Activated T-cell treated with anti-CD3 and anti-CD28 coated beads, Interleukin-2, amount 50 U/mL, for 4 hours (primary cell): ENCODE measurements at places on chromosomes 6 and 20. TPM values are rescaled to one million over a fixed set of nuclear protein-coding genes. Genes with fewer than 3 reads are reported as not detected.

The SSTR4 gene
- total RNA-seq = not detected

DNA sequence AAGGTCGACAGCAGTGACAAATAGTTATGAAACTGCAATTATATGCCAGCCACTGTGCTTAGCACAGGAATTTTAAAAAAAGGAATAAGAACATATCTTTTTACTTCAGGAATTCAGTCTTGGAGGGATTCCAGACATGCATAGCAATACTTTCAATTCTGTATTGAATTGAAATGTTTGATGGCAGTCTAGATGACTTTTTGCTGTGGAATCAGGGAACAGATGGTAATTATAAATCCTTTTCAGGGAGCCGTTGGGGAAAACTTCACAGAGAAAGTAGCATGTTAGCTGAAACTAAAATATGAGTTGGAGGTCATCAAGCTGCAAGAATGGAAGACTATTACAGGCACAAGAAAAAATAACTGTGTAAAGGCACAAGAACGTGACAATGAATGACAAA is 74.8 kb downstream of the IMPG1 start:
- DNase-seq = no peak

The EPB41L1 gene
- total RNA-seq = 0.50 TPM

- no peak for DNase-seq
Observed at GRCh38 chr20:2697768-2698167, 5.2 kb downstream of the EBF4 start.

GRCh38 chr6:25138934-25139415 is 140.2 kb upstream of the CARMIL1 start:
- DNase-seq = no peak

The BCKDHB gene
- 9.3 TPM for total RNA-seq

DNA sequence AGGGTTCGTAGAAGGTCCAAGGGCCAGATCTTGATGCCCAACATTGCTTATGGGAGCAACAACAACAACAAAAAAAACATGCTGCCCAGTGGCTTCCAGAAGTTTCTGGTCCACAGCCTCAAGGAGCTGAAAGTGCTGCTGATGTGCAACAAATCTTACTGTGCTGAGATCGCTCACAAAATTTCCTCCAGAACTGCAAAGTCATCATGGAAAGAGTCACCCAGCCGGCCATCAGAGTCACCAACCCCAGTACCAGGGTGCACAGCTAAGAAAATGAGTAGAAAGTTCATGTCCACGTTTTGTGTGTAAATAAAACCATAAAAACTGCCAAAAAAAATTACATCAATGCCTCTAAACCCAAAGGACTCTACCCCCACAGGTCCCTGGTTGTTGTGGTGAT is 3.8 kb downstream of the HLA-DPB1 start:
- no peak for DNase-seq

The CLPSL2 gene
- not detected for total RNA-seq

- no peak for DNase-seq
Observed at GRCh38 chr20:63136296-63136695, 79.6 kb downstream of the YTHDF1 start.

The TRIM15 gene
- total RNA-seq = 0.15 TPM

DNA sequence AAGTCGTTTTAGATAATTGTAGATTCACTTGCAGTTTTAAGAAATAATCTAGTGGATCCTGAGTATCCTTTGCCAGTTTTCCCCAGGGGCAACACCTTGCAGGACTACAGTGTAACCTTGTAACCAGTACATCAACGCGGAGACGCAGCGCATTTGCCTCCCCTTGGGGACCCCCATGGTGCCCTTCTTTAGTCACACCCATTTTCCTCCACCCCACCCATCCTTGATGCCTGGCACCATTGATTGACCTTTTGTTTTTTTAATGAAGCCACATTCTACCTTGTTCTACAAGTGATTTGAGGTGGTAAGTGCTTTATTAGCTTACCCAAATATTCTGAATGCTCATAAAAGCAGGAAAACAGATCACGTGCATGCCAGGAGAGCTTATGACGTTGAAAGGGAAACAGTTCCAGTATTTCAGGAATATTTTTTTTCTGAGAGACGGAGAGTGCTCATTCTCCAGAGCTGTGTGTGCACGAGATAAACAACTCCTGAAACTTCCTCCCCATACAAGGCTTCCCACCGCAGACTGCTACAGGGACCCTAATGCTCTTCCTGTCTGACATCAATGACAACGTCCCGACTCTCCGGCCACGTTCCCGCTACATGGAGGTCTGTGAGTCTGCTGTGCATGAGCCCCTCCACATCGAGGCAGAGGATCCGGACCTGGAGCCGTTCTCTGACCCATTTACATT is 35.7 kb downstream of the CDH26 start:
- DNase-seq = no peak

The MLN gene
- total RNA-seq = not detected

The TFAP2A gene
- not detected for total RNA-seq

DNA sequence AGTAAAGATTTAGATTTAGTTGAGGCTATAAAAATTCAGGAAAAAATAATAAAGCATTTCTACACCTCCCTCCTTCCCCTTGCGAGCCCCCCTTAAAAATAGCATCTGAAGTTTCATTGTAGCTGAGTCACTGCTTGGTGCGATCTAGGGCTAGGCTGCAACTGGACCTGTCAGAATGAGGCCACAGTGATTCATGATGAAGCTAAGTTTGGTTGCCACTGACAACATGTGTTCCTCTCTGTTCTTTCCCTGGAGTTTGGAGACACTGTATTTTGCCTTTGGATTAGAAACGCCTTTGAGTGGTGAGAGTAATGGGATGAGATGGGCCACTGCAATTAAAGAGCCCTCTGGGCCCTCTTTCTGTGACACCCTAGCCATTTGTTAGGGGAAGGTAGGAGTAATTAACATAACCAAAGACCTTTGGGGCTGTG is 334.1 kb downstream of the NRN1 start:
- no peak for DNase-seq

GRCh38 chr20:10522328-10522727 is 87.2 kb downstream of the SLX4IP start:
- DNase-seq = no peak

GRCh38 chr6:75372884-75373283 is 88.3 kb upstream of the TMEM30A start:
- no peak for DNase-seq

The STK38 gene
- total RNA-seq = 16.6 TPM

DNA sequence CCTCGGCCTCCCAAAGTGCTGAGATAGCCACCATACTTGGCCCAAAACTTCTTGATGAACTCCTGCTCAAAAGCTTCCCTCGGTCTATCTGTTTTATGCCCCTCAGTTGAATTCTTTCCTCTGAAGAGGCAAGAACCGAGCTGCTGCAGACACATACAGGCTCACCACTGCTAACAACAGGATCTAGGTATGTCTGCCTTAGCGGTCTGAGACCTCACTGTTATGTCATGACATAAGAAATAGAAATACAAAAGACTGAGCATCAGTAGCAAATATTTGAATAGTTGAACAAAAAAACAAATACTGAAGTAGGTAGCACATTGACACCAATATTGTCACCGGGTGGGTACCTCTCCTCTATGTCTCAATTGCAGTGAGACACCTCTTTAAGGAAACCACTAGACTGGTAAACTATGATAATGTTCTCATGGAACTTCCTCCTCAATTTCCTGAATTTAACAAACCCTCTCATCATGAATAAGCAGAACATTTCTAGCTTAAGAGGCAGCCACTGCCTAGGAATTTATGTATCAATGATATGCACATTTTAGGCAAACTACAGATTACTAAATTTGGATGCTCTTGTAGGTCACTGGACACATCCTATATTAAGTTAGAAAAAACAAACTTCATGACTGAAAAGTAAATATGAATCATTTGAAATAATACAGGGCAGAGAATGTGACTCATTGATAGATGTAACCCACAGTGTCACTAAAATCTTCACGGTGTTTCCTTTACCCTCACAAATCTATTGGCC is 9.4 kb upstream of the STXBP5 start:
- DNase-seq = no peak

GRCh38 chr6:119446609-119447008 is 97.0 kb upstream of the MAN1A1 start:
- no peak for DNase-seq

GRCh38 chr6:111784433-111784832 is 88.8 kb downstream of the FYN start:
- DNase-seq = no peak

DNA sequence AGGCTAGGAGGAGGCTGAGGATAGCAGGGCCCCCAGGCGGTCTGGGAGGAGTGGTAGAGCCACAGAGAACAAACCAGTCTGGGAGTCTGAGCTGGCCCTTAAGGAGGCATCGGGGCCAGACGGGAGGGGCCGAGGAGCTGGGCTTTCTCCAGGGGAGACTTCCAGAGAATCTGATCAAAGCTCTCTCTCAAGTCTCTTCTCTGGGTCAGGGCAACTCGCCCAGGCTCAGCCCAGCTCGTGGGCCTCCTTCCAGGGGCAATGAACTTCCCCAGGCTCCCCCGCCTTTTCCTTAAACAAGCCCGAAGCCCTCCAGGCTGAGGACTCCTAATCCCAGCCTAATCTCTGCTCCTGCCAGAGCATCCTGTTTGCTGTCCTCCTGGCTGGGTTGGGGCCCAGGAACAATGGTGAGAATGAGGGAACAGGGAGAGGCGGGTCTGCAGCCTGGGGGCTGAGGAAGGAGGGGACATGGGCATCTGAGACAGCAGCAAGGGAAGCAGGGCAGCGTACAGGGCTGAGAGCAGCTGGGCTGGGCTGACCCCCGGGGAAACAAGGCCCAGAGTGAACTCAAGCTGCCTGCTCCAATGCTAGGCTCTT is 173.6 kb downstream of the ANKRD60 start:
- no peak for DNase-seq

- no peak for DNase-seq
Observed at GRCh38 chr6:97207383-97207782, 75.6 kb downstream of the MMS22L start.

The HLA-DRA gene
- total RNA-seq = 18.4 TPM

DNA sequence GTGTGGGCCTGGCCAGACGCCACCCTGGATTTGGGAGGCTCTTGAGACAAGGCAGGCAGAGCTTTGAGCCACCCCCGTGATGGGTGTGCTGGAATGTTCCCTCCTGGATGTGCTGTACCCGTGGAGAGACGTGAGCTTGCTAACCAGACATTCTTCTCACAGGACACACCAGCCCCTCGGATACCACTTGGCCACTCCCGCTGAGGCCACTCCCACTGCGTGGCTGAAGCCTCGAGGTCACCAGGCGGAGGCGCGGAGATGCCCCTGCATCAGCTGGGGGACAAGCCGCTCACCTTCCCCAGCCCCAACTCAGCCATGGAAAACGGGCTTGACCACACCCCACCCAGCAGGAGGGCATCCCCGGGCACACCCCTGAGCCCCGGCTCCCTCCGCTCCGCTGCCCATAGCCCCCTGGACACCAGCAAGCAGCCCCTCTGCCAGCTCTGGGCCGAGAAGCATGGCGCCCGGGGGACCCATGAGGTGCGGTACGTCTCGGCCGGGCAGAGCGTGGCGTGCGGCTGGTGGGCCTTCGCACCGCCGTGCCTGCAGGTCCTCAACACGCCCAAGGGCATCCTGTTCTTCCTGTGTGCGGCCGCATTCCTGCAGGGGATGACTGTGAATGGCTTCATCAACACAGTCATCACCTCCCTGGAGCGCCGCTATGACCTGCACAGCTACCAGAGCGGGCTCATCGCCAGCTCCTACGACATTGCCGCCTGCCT is 14.1 kb downstream of the SLCO4A1 start:
- DNase-seq = no peak

The KCNG1 gene
- 7.0 TPM for total RNA-seq

The TMEM217 gene
- total RNA-seq = 2.8 TPM

- peak; percentile 72 for DNase-seq
Observed at GRCh38 chr6:16322666-16323312, 84.4 kb downstream of the GMPR start.

The C20orf141 gene
- not detected for total RNA-seq

The FANCE gene
- total RNA-seq = 24.8 TPM

DNA sequence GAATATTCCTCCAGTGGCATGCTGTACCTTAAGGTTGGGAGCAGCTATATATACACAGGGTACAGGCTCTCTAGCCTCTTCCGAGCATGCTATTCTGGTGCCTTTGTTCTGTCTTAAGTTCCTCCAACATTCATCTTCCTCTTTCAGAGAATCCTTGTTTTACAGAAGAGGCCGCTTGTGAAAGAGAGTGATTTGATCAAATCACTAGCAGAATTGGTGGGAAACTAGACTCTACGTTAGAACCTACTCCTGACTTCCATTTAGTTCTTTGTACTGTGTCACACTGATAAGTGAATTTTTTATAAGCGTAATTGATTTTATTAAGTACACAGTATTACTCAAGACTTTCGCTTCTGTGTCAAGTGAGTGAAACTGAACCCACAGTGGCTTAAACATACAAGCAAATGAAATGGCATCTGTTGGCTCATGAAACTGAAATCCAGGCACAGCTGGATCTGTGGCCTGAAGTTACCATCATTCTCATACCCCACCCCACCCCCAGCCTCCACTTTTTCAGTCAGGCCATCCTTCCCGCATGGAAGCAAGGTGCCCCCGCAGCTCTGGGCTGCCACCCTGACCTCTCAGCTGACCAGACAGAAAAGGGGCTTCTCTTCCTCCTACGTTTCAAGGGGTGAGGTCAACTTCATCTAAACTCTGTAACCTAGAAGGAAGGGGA is 102.3 kb downstream of the RPP40 start:
- DNase-seq = no peak

DNA sequence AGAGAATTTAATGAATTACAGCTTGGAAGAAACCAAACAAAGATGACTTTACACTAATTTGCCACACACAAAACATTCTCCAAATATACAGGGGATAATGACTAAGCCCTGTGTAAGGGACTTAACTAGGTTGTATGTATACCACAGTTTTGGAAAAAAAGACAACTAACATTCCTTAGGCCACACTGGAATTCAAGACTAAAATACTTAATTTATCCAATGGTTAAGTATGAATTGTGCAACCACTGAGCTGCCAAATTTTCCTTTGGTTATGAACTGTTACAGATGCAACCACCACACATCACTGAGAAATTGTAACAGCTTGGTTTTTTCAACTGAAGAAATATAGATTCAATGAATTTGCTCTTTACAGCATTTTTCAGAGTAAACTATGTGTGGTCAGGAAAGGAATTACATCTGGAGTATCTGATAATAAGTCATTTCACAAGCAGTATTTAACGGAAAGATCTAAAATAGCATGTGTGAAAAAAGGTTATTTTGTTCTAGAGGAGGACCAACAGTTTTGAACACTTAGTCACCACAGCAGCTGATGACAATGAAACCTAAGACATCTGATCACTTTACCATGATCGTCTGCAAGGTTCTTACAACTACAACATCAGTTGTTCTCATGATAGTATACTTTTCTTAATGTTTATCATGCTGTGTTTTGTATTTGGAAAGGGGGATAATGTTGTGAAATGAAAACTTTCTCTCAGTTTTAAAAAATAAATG is 318.8 kb downstream of the BCKDHB start:
- DNase-seq = no peak

GRCh38 chr6:166630462-166630861 is 3.4 kb upstream of the RPS6KA2 start:
- no peak for DNase-seq

The PHACTR1 gene
- 0.26 TPM for total RNA-seq

- no peak for DNase-seq
Observed at GRCh38 chr20:51275181-51275580, 252.3 kb upstream of the KCNG1 start.

DNA sequence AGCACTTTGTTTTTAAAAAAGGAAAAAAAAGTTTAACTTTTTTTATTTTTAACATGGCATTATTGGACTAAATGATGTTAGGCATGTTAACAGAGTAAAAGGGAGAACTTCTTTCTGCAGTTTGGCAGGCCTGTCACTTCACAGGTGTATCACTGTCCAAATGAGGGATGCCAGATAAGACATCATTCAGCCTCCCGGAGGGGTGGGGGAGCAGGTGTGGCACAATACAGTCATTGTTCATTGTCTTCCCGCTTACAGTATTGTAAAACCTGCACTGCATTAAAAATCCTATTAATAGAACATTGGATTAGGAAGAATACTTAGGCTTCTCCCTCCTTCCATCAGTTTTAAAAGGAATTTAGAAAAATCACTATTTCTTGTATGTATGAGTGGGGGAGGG is 80.7 kb downstream of the CARMIL1 start:
- DNase-seq = no peak
